ENCODE measurements at places on chromosomes 3 and 15.

DNA sequence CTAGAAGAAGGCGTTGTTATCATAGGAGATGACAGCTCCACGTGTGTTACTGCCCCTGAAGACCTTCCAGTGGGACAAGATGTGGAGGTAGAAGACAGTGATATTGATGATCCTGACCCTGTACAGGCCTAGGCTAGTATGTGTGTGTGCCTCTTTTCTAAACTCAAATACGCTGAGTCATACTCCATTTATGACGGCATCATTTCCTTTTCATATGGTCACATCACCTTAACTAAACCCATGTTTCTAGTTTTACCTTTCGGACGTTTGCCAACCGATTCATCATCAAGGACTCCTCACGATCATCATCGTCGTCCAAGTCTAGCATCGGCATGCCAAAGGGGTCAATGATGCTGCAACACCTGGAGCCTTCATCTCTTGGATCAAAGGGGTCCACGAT, 149.0 kb downstream of the CBLB start:
- no peak for DNase-seq

DNA sequence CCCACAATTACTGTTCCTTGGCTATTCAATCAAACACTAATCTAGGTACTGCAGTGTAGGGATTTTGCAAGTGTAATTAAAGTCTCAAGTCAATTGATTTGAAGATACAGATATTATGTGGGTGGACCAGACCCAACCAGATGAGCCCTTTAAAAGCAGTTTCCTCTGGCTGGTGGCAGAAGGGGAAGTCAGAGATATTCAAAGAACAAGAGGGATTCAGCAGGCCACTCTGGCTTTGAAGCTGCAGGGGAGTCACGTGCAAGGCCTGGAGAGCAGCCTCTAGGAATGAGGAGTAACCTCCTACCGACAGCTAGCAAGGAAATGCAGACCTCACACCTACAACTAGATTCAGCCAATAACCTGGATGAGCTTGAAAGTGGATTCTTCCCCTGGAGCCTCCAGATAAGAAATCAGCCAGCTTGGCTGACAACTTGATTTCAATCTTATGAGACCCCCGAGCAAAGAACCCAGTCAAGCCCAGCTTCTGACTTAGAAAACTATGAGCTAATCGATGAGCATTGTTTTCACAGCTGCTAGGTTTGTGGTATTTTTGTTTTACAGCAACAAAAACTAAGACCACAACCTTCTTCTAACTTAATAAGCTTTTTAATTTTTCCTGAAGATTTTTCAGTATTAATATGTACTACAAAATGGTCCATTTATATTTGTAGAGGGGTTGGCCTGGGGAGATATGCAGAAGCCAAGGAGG, 13.4 kb downstream of the HACD2 start:
- DNase-seq: no peak

GRCh38 chr3:12569836-12570235, 12.9 kb downstream of the MKRN2 start:
- DNase-seq: no peak

- no peak for DNase-seq
Observed at GRCh38 chr3:159829539-159830227, 159.0 kb upstream of the IL12A start.

- DNase-seq: no peak
Observed at GRCh38 chr15:63430766-63431451, 49.3 kb upstream of the CA12 start.

- DNase-seq: no peak
Observed at GRCh38 chr3:94117729-94118128, 54.9 kb downstream of the NSUN3 start.

DNA sequence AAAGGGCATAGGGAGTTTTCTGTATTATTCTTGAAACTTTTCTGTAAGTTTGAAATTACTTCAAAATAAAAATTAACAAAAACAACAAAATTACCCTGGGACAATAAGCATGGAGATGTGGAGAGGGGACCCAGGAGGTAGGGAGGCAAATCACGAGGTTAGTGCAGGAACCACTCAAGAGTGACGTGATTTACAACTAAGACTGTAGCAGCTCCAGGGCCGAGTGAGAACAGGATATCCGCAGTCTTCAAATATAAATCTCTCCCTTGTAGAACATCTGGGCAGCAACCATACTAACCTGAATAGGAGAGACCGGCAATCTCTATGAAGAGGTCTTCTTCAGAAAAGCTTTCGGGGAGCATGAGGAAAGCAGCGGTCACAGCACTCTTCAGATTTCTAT, 17.3 kb downstream of the TAMM41 start:
- no peak for DNase-seq

DNA sequence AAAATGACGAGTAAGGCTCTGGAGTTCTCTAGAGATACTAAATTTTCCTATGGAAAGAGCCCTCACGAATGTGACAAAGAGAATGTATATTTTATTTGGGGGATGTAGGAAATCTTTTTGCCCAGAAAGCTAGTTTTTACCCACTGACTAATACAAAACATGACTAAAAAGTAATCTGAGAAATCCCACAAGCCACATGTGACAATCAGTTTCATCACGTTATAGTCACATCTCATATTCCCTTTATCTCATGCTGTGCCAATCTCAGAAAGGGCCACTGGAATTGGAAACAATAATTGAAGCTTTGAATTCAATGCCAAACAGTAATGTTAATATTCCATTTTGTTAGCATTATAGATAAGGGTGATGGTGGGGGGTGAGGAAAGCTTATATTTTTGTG, 509.0 kb upstream of the GOLIM4 start:
- DNase-seq: no peak

- no peak for DNase-seq
Observed at GRCh38 chr15:91307601-91308000, 207.5 kb downstream of the SV2B start.

- DNase-seq: no peak
Observed at GRCh38 chr15:101189409-101190091, 62.3 kb downstream of the CHSY1 start.

DNA sequence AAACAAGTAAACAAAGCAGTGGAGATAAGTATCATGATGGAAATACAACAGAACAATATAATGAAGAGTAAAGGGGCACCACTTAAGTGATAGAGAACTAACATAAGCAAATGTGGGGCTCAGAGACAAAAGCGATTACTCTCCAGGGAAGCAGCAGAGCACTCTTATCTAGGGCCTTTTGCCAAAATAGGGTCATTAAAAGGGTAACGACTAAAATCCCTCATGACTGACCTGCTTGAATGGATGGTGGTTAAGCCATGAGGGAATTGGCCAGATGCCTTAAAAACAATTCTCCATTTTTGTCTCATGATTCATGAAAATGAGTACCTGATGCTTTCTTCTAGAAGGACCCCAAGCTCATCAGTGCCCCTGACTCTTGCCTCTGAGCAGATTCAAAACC, 3.2 kb upstream of the SLC7A14 start:
- DNase-seq: no peak

- no peak for DNase-seq
Observed at GRCh38 chr3:8441969-8442559, 59.6 kb upstream of the LMCD1 start.

- no peak for DNase-seq
Observed at GRCh38 chr3:139585820-139586219, 46.3 kb upstream of the RBP1 start.

GRCh38 chr3:170467007-170467406, 48.3 kb downstream of the CLDN11 start:
- DNase-seq: no peak

GRCh38 chr3:86562090-86562489, 428.9 kb downstream of the VGLL3 start:
- no peak for DNase-seq

- DNase-seq: no peak
Observed at GRCh38 chr3:171871392-171872274, 28.5 kb downstream of the TMEM212 start.

Data from liver (tissue), 10 donors.